ENCODE measurements at places on chromosomes 7 and 10. TPM values are rescaled to one million over a fixed set of nuclear protein-coding genes. Genes with fewer than 3 reads are reported as not detected.

TMEM273 gene
- total RNA-seq: not detected

ADO gene
- total RNA-seq: 48.3 TPM

- DNase-seq: no peak
Measured at GRCh38 chr10:128130051-128130450, 3.8 kb upstream of the MKI67 start.

DNA sequence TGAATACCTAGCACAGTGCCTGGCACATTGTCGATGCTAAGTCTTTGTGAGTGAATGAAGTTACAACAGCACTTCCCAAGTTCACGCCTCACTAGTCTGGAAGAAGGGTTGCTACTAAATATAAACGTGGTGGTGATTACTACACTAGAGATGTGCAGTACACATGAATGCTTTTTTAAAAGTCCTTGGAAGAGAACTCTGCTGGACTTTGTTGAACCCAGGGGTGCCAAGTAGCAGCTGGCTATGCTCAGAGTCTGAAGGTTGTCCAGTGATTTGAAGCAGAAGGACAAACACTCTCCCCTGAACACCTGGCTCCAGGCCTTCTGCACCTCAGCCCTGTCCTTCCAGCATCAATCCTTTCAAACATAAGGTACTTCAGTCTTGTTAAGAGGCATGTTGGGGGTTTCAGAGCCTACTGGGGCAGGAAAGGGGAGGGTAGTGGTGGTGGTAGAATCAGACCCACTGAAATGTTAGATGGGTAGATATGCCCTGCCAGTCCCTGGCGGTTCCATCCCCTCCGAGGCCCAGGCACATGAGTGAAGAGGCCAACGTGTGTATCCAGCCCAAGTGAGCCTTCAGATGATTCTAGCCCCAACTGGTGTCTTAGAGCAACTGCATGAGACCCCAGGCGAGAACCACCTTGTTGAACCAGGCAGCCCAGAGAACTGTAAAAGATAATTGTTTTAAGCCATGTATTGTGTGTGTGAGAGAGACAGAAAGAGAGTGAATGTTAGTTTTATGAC lies 94.4 kb downstream of the TAX1BP1 start:
- DNase-seq: peak; percentile 48

Measured in GM23338 (cell line).